ENCODE measurements at places on chromosomes 7 and 10.
A peak's percentile ranks its signal among the peaks of the same experiment; 100 is the strongest.

DNA sequence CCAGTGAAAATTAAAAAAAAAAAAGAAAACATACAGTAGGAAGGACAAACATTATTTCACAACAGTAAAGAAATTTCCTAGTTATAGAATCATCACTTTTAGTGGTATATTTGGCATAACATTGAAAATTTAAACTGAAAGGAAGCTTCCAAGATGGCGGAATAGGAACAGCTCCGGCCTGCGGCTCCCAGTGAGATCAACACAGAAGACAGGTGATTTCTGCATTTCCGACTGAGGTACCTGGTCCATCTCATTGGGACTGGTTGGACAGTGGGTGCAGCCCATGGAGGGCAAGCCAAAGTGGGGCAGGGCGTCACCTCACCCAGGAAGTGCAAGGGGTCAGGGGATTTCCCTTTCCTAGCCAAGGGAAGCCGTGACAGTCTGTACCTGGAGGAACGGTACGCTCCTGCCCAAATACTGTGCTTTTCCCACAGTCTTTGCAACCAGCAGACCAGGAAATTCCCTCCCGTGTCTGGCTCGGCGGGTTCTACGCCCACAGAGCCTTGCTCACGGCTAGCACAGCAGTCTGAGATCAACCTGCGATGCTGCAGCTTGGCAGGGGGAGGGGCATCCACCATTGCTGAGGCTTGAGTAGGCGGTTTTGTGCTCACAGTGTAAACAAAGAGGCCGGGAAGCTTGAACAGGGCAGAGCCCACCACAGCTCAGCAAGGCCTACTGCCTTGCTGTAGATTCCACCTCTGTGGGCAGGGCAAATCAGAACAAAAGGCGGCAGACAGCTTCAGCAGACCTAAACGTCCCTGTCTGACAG is 19.4 kb downstream of the PON3 start:
- DNase-seq, result no peak

DNA sequence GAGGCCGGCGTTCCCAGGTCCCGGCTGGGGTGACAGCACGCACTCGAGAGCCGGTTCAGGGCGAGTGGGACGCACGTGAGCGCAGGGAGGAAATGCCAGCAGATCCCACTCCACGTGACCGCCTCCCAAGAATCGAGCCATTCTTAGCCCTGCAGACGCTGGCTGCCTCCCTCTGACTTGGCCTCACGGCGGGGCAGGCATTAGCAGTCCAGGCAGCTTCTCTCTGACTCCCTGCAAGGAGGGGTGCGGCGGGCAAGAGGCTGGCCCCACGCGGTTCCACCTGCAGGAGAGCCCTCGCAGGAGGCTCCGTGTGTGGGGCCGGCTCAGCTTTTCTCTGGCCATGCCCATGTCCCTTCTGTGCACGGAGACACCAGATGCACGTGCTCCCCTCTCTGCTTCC is 10.1 kb downstream of the GPR146 start:
- no peak for DNase-seq

DNA sequence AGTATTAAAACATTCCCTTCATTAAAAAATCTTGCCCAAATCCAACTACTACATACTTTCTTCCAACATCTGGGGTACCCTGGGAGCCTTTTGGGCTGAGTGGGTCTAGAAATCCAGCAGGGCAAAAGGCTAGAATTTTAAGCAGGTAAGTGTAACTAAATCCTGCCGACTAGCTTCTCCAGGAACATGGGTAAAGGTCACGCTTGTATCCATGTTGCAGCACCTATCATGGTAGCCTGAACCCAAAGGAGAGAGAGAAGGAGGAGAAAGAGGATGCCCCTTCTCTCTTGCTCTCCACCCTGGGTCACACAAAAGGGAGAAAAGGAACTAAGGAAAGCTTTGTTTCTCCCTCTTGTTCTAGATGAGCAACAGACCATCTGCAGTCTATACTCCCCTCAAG is 53.3 kb downstream of the ZNF680 start:
- DNase-seq, result no peak

GRCh38 chr10:133196221-133196915 is 33.6 kb upstream of the UTF1 start:
- DNase-seq, result no peak

GRCh38 chr7:155424301-155425010 is 33.5 kb upstream of the EN2 start:
- DNase-seq, result no peak

- DNase-seq, result no peak
These were observed 25.6 kb downstream of the CTNNA3 start for GRCh38 chr10:67670401-67670800.

- DNase-seq, result no peak
These were observed 25.7 kb downstream of the STK32C start for GRCh38 chr10:132281915-132282666.

DNA sequence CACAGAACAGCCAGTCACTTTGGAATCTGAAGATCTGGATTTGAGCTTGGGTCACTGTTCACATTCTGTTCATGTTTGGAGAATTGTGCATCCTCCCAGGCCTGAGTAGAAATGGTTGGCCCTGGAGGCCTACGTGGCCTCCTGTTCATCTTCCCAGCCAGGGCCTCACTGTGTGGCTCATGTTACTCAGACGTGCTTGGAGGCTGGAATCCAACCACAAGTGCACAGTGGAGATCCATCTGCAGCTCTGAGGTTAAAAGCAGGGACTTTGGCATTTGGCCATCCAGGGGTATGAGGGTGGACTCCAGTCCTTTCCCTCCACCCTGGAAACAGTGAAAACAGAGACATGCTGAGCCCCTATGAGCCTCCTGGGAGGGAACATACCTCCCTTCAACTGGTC is 709.0 kb upstream of the IGFBP3 start:
- DNase-seq, result no peak

GRCh38 chr10:30821261-30821993 is 191.9 kb upstream of the LYZL2 start:
- no peak for DNase-seq

- no peak for DNase-seq
These were observed 152.9 kb downstream of the CYP26A1 start for GRCh38 chr10:93226619-93227018.

- no peak for DNase-seq
These were observed 199.9 kb upstream of the ZMIZ1 start for GRCh38 chr10:78868861-78869260.

DNA sequence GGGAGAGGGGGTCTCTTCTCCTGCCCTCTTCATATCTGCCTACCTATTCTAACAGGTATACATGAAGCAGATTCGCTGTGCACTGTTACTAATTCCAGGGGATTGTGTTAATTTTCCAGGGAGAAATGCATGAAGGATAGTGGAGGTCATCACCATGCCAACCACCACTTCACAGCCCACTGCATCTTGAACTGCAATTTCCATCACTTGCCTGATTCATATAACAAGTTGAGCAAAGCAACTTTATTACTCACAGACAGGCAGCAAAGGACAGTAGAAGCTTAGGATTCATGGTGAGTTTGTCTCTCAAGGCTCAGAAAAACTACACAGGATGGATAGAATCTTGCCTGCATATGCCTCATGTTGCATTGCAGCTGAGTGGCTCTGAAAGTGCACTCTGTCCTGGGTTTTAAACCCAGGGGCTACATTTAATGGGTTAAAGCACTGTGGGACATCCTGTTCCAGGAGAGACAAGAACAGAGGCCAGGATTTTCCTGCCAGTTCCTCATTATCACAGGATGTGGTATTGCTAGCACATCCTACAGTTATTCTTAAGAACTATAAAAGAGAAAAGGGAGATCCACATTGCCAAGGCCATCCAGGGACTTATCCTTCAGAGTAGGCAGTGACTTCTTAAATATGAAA is 136.9 kb upstream of the PRSS1 start:
- DNase-seq, result no peak

DNA sequence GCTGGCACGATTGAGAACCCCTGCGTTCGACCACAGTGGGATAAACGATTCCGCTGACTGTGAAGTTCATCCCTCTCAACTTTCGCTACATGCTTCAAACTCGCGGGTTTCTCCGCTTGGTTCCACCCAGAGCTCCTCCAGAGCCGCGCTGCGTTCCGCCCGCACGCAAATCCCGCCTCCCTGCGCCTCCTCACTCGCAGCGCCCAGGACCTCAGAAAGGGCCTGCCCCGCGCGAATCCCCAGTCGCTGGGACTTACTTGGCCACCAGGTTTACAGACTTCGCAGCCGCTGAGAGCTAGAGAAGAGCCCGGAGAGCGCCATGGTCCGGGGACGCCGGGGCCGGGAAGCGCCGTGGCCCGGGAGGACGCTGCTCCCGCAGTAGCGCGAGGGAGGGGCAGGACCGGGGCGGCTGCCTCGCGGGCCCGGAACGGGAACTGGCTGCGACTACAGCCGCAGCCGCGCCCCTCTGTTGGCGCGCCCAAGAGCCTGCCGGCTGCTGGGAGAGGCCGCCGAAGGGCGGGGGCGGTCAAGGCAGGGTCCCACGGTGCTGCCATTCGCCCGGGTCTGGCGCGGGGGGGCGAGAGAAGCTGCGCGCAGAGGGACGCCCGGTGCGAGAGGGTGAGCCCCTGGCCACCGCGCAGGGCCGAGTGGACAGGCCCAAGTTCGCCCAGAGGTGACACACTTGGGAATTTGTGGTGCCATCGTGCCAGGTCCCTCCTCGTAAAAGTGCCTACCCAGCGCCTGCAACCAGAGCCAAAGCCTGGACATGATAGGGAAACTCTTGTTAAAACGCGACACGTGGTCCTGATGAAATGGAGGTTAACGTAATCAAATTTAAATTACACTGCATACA is at the start of gene NOD1:
NOD1 (minus strand) TSS at position 436 of the 853 bp plus-strand sequence. CDS start 21,863 bp downstream, outside the sequence.
- peak; percentile 14 for DNase-seq

DNA sequence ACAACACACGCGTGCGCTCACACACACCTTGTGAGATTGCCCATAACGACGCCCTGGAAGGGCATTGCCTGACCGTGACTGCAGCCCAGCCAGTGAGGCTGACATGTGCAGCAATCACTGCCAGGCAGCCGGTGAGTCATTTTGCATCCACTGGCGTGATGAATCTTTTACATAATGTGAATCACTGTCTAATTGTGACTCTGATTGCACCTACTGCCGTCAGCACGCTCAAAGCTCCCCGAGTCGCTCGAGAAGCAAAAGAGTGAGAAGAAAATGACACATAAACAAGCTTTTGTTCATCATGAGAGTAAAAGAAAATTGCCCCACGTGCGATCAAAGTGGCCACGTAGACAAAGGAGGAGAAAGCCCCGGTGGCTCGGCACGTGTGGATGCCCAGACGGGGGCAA is 117.4 kb upstream of the PFKP start:
- DNase-seq, result no peak

GRCh38 chr7:138978541-138979184 is 2.5 kb downstream of the KIAA1549 start:
- DNase-seq, result no peak

DNA sequence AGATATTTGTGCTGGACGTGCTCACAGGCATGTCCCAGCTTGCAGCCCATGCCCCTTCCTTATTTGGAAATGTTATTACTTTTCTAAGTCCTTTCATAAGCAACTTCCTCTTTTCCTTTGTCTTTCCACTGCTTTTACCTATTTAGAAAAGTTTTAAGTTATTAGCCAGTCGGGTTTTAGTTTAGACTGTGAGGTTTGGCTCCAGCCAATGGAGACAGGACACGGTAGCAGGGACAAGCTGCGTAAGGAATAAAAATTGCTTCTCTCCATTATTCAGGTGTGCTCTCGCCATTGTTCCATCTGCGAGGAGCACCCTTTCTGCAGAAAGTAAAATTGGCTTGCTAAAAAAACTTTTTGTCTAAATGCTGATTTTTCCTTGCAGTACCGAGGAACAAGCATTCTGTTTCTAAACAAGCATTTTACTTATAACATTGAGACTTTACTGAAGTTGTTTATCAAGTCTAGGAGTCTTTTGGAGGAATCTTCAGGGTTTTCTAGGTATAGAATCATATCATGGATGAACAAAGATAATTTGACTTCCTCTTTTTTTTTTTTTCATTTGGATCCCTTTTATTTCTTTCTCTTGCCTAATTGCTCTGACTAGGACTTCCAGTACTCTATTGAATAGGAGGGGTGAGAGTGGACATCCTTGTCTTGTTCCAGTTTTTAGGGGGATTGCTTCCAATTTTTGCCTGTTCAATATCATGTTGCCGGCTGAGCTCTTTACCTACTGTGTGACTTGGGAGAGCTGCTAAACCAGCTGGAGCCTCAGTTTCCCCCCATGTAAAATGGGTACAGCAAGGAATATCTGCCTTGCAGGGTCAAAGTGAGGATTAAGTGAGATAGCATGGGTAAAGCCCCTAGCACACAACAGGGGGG is 63.8 kb downstream of the ALOX5 start:
- DNase-seq, result no peak

DNA sequence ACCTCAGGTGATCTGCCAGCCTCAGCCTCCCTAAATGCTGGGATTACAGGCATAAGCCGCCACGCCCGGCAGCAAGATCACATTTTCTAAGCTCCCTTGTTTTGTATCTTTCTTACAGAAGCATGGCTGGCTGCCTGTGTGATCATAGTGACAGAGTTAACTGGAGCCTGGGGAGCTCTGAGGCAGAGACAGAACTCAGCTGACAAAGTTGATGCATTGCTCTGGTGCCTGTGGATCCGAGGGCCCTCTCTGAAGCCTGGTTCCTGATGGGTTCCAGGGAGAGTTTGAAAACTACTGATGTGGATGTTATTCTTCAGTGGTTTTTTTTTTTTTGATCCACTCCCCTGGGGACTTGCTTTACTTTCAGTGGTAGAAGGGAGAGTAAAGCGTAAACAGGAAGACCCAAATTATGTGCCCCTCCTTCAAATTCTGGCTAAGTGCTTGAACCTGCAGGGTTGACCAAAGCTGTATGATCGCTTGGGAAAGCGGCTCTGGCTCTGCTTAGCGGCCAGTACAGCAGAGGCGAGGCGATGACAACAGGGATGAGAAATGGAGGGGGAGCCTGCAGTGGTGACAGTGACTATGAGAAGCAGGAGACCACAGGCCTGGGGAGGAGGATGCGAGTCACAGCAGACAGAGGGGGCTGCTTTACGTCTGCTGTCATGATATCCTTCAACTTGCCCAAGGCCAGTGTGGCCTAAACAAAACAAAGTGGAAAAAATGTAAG is 6.8 kb upstream of the EFCAB10 start:
- no peak for DNase-seq

DNA sequence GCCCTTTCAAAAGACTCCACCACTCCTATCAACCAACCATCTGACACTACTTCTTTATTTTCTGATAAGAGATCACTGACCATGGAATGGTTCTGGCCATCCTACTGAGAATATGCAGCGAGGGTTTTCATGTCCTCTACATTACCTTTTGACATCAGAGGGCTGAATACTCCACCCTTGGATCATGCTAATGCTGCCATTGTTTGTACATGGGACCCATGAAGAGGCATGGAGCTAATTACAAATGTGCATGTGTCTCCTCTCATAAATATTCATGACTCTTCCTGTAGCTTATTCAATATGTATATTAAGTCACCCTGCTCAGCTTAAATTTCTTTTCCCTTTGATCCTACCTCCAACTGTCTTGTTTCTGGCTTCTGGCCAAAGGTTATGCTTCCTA is 1065.8 kb upstream of the GHITM start:
- no peak for DNase-seq

DNA sequence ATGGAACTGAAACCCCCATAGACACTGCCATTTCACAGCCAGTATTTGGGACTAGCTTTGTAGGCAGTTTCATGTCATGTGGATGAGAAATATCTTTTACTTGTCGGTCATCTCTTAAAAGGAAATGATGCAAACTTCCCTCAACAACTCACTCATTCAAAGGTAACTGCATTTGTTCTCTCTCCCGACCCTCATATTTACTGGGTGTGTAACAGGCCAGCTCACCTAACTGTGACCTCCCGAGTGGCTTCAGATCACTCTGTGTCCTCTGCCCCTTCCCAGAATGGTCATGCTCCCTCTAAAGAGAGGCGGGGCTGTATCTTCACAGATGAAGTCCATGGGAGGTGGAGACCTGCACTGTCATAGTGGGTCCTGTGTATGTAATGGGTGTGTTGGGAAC is 14.7 kb downstream of the LRRC18 start:
- no peak for DNase-seq

GRCh38 chr10:17077346-17077781 is 52.2 kb downstream of the CUBN start:
- no peak for DNase-seq

All from NCI-H2081 treated with DMSO at 0.1 percent for 48 hours (cell line).